ENCODE measurements at places on chromosomes 3 and 15. TPM values are rescaled to one million over a fixed set of nuclear protein-coding genes. Genes with fewer than 3 reads are reported as not detected.

DNA sequence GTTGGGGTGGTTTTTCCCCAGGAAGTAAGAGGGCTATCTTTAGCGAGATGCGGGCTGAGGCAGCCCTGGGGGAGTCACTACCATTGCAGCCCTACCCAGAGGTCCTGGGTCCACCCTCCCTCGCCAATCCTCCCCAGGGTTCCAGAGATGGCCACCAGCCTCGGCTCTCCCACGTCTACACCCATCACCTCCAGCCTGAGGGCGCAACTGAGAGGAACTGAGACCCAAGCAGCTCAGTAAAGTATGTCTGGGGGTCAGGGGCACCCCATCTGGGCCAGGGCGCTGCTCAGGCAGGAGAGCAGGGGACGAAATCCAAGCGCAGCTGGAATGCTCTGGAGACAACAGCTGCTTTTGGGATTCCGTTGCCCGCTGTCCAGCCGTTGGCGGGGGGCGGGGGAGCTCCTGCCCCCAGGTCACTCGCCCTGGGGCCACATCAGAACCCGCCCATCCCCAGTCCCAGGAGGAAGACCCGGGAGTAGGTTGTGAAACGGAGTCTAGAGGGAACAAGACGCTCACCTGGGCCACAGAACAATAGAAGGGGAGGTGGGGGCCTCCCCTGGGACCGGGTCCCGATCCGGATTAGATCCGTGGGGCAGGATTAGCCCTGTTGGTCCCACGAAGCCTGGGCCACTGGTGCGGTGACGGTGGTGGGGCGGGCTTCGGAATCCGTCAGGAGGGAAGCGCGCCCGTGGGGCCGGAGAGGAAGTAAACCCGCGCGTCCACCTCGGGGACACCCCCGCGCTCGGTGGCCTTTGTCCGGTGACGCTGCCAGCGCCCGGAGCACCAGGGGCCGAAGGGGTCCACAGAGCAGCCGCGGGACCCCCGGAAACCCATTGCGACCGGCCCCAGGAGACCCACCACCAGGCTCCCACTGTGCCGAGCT, 1.4 kb upstream of the NDUFAF3 start:
- DNase-seq = no peak

DNA sequence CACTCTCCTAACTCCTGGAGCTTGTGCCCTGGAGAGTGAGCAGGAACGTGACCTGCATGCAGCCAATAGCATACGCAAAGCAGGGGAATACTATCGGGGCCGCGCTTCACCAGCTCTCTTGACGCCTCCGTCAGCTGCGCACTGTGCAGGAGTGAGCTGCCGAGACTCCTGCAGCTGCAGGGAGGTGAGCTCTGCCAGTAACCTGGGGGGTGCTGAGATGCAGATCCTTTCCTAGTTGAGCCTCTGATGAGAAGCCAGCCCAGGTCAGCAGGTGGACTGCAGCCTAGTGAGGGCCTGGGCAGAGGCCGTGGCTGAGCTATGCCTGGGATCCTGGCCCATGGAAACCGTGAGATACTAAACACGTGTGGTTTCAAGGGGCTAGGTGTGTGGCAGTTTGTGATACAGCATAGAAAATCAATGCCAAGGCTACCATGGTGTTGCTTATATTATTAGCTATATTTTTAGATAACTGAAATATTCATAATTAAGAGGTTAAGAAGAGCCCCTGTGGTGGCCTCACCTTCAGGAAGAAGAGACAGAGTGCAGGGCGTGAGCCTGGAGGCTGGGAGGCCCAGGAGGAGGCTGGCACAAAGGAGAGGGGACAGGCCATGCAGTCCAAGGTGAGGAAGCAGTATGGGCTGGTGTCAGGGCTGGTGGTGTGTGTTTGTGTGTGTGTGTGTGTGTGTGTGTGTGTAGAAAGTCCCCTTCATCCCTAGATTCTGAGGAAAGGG, 5.9 kb upstream of the DNAJB8 start:
- no peak for DNase-seq

- DNase-seq = no peak
Observed at GRCh38 chr15:33754242-33754641, 214.1 kb upstream of the CHRM5 start.

PPCDC gene
- 3.7 TPM for total RNA-seq

ZNF385D gene
- 17.5 TPM for total RNA-seq

GRCh38 chr15:73959801-73960200, 32.3 kb downstream of the STOML1 start:
- DNase-seq = no peak

- no peak for DNase-seq
Observed at GRCh38 chr3:32278714-32279113, 40.2 kb downstream of the CMTM8 start.
